ENCODE measurements at places on chromosomes 11 and 22.

DNA sequence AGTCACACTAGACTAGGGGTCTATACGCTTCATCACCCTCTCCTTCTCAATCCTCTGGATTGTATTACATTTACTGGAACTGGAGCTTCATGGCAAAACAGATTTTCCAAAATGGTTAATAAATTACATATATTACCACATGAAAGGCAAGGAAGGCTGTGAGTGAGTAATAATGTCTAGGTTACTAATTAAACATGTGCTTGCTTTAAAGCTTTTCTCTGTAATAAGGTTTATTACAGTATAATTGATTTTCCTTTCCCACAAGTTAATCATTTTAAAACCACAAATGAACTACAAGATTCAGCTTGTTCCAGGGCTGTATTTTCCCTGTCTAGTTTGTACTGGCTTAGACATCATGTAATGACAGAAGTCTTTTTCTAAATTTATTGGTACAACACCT lies 25.6 kb downstream of the MMP13 start:
- no peak for DNase-seq

GRCh38 chr22:43457002-43457401 lies 45.2 kb downstream of the MPPED1 start:
- DNase-seq: no peak

DNA sequence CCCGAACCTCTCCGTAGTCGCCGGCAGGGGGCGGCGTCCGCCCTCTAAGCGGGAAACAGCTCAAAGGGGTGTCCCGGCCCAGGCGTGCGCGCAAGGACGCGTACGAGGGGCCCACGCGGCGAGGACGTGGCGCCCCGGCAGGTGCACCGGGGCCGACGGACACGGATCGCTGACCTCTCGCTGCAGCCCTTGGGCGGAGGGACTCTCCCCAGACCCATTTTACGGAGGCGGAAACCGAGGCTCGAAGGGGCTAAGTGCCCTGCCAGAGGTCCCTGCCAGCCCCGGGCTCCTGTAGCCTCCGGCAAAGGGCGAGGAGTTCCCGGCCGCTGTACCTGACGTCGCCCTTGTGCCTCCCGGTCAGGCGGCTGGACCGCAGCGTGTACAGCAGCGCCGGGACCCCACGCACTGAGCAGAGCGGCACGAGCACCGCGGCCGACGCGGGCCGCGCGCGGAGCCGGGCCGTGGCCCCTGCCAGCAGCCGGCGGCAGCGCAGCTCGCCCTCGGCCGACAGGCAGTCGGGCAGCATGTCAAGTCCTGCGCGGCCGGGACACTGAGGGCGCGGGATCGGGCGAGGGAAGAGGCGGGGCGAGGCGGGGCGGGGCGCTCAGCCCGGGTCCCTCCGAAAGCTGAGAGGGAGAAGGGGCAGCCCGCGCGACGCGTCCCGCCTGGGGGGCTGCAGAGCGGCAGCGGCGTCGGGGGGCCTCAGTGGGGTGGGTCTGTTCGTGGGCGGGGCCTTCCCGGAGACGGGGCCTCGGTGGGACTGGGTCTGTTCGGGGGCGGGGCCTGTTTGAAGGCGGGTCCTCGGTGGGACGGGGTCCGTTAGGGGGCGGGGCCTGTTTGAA lies at the start of gene NUDT8:
NUDT8 (minus strand) TSS at position 552 of the 842 bp plus-strand sequence; CDS start at position 526, 26 bp downstream.
- DNase-seq: no peak

DNA sequence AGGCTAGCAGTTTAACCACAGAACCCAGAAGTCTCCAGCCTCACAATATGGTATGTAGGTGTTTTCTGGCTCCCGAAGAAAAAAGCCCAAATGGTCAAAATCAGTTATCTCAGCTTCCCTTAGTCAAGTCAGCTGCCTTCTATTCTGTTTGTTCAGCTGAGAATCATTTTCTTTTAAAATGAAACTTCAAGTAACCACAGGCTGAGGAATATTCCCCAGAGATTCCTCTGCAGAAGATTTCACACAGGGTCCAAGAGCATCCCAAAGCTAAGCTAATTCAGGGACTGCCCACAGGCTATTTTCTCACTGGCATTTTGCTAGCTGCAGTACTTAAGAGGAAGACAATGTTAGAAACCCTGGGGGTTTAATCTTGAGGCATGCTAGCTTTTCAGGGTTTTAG lies 977.0 kb upstream of the CHORDC1 start:
- no peak for DNase-seq

DNA sequence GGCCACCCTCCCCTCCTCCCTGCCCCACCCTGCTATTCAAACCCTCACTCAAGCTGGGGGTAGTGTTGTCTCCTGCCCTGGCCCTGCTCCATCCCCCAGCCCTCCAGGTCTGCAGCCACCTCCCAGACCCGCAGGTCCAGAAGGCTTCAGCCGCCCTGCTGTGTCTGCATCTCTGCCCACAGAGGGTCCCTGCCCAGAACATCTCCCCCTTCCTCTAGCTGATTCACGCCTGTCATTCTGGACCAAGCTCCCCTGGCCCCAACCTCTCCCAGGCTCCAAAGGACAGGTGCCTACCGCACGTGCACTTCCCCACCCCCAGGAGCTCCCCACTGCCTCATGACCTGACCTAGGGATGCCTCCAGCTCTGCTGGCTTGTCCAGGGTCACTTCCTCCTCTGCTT lies 16.0 kb upstream of the SHISAL1 start:
- no peak for DNase-seq

- no peak for DNase-seq
Observed at GRCh38 chr11:61145228-61146005, 15.8 kb downstream of the VPS37C start.

DNA sequence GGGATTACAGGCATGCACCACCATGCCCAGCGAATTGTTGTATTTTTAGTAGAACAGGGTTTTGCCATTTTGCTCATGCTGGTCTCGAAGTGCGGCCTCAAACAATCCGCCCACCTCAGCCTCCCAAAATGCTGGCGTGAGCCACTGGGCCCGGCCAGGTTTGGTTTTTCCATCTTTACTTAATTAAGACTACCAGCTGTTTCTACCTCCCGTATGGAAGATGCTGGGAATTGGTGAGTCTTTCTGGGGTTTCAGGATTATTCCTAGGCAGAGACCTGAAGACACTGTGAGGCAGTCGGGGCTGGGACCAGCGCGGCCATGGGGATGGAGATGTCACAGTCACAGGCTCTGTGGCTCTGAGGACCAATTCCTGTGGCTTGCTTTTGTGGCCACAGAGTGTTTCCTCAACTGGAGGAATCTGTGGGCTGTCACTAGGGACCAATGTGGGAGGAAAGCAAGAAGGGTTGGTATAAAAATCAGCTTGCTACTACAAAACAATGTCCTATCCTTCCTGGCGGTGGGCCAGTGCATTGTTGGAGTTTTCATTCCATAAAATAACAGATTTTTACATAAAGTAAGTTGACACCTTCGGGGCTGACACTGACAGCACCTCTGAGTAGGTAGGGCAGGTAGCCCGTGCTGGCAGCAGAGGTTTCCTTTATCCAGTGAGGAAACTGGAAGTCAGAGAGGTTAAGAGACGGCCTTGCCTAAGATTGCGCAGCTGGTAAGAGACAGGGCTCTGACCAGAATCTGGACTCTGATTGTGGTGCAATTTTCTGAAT lies 8.4 kb upstream of the FTH1 start:
- DNase-seq: no peak

GRCh38 chr11:67542169-67542568 lies 18.9 kb upstream of the CABP2 start:
- DNase-seq: no peak

- DNase-seq: no peak
Observed at GRCh38 chr22:35749808-35750207, 32.1 kb downstream of the APOL5 start.

GRCh38 chr11:11743216-11743615 lies 98.6 kb upstream of the USP47 start:
- DNase-seq: no peak

DNA sequence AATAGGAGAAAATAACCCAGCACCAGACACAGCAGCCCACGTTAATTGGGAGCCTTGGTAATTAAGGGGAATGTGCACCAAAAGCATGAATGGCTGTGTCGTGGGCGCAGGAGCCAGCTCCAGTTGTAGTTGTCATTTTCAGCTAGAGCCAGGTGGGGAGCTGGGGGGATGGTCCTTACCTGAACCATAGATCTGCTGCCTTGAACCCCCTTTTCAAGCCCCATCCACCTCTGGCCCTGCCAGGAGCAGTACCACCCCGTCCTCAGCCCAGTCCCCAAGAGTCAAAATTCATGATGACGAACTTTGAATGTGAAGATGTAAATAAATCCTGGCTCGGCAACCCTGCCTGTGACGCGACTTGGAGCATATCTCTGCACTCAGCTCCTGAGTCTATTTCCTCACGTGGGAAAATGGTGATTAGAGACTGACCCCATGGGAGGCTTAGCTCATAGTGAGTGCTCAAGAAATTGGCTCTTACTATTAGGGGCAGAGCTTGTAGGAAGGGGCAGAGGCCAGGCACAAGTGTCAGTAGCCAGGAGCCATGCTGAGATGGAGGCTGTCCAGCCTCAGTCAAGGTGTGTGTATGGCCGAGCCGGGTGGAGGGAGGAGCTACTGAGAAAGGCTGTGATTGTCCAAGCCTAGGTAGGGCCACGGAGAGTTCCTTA lies 794 bp upstream of the FXYD6 start:
- DNase-seq: no peak

DNA sequence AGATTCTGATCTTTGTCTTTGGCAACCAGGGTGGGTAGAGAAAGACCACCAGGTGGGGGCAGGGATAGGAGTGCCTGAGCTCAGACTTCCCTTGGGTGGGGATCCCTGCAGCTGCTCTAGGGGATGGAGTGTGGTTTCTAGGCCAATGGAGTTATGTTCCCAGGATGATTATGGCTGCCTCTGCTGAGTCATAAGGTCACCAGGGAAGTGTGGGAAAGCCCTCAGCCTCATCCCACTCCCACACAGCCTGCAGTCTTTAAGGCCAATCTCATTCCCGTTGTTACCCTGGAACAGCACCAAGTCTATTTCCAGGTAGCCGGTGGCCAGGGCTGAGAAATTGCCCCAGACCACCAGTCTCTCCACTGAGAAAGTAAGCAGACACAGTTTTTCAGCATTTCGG lies 2269.3 kb upstream of the RAG2 start:
- no peak for DNase-seq

DNA sequence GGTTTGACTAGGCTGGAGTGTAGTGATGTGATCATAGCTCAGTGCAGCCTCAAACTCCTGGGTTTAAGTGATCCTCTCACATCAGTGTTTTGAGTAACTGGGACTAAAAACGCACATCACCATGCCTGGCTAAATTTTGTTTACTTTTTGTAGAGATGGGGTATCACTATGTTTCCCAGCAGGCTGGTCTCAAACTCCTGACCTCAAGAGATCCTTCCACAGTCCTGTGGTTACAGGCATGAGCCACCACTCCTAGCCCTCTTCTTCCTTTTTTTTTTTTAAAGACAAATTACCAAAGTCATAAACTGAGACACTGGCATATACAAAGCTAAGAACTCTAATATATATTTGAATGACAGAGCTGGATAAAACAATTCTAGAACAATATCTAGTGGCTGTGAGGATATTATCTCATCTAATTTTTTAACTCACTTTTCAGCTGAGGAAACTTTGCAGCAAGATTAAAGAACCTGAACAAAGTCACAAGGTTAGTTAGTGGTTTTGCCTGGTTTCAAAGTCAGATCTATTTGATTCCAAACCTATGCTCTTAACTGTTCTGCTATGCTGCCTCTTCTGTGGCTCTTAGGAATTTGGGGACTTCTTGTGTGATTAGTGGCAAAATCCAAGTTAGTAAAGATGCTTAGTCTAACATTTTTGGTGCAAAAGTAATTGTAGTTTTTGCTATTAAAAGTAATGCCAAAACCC lies 95.3 kb upstream of the RAG2 start:
- no peak for DNase-seq

DNA sequence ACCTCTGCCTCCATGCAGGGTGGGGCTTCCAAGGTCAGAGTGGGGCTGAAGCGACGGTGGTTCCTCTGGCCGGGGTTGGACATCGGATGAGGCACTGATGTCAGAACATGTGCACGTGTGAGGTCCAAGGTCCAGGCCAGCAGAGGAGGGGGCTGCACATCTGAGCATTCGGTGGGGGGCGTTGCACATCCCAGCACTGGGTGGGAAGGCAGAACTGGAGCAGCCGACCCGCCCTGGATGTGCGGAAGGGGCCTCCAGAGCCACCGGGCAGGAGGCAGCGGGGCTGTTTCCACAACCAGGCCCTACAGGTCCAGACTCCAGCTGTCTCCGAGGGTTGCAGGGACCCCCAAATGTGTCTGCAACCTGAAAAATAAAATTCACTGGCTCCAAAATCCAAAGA lies 271.0 kb downstream of the CTTN start:
- DNase-seq: no peak

GRCh38 chr11:64801158-64801464 lies 1.9 kb downstream of the MAP4K2 start:
- DNase-seq: no peak

DNA sequence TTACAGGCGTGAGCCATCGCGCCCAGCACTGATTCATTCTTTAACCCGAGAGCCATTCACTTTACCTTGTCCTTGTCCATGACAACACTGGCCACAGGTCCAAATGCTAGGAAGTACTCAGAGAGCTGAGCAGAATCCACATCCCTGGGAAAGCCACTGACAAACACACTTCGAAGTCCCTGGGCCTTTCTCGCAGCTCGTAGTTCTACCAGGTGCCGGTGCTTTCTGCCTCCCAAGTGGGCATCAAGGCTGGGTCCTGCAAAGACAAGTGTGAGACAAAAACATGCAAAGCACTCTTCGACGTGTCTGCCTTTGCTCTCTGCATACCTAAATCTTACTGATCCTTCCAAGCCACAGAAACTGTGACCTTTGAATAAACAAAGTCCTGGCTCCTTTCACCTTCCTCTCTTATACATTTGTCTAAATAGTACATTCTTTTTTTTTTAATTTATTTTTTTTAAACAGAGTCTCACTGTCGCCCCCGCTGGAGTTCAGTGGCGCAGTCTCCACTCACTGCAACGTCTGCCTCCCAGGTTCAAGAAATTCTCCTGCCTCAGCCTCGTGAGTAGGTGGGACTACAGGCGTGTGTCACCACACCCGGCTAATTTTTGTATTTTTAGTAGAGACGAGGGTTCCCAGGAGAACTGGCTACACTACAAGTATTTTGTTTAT lies 2.2 kb downstream of the TUT1 start:
- no peak for DNase-seq

DNA sequence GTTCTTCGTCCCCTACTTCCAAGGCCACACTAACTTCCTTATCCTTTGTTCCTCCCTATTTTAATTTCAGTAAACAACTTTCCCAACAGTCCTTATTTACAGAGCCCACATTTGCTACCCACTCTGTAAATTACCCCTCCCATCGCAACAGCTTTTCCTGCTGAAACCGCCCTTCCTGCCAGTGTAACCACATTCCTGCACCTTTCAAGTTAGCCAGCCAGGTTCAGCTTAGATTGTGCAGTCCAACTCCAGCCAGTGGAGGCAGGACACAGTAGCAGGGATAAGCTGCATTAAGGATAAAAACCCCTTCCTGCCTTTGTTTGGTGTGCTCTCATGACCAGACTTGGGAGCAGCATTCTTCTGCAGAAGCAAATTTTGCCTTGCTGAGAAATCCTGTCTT lies 768.3 kb upstream of the ARHGAP42 start:
- DNase-seq: no peak

GRCh38 chr22:50551160-50551752 lies 5.6 kb downstream of the KLHDC7B start:
- DNase-seq: no peak

DNA sequence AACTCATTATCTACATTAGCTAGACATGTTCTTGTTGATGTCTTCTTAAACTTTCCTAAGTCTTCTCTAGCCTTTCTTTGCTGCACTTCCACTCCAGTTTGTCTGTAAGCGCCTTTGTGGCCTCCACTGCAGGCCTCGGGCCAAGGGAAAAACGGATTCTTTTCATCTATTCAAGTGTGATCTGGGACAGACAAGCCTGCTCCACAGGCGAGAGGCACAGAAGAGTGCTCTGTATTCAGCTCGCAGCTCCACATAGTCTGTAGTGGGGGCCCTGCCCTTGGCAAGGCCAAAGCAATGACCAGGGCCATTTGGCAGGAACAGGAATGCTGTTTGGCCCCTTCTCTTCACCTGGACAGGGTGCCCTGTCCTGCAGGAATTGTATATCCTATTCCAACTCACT lies 84.1 kb upstream of the BARX2 start:
- no peak for DNase-seq
